Renal pelvis (tissue), 12 donors: ENCODE measurements at places on chromosomes 4 and X. TPM values are rescaled to one million over a fixed set of nuclear protein-coding genes. Genes with fewer than 3 reads are reported as not detected.

DNA sequence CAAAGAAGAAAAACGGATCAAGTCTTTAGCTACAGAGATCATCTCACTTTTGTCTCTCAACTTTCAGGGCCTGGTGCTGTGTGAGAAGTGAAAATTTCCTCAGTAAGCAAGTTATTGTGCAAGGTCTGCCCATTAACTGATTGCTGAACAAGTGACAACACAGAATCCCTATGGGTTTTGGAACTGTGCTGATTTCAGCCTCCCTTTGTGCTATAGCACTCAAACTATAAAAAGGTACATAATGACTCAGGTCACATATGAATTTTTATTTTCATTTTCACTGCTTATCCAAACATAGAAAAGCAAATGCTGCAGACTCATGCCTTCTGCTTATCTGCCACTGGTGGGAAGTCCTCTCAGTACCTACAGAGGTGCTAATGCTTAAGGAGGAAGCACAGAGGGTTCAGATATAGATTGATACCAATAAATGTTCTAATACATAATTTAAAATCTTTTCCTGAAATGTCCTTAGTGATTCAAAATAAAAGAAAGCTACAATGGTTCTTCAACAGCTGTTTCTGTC, 576.2 kb upstream of the CT83 start:
- no peak for DNase-seq

- DNase-seq: no peak
These were observed 1393.9 kb downstream of the ARAP2 start for GRCh38 chr4:34850421-34850820.

GRCh38 chr4:117156806-117157205, 71.4 kb upstream of the TRAM1L1 start:
- DNase-seq: no peak

DNA sequence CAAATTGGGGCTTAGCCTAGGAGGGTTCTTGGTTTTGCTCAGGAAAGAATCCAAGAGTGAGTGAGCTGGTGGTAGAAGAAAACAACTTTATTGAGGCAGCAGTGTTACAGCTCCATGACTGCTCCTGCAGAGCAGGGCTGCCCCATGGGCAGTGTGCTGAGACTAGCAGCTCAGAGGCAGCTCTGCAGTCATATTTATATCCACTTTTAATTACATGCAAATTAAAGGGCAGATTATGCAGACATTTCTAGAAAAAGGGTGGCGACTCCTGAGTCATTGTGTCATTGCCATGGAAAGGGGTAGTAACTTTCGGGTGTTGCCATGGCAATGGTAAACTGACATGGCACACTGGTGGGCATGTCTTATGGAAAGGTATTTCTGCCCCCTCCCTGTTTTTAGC, 202.2 kb downstream of the CLCN4 start:
- DNase-seq: no peak

GRCh38 chrX:110036162-110037033, 33.5 kb downstream of the TMEM164 start:
- DNase-seq: no peak

DNA sequence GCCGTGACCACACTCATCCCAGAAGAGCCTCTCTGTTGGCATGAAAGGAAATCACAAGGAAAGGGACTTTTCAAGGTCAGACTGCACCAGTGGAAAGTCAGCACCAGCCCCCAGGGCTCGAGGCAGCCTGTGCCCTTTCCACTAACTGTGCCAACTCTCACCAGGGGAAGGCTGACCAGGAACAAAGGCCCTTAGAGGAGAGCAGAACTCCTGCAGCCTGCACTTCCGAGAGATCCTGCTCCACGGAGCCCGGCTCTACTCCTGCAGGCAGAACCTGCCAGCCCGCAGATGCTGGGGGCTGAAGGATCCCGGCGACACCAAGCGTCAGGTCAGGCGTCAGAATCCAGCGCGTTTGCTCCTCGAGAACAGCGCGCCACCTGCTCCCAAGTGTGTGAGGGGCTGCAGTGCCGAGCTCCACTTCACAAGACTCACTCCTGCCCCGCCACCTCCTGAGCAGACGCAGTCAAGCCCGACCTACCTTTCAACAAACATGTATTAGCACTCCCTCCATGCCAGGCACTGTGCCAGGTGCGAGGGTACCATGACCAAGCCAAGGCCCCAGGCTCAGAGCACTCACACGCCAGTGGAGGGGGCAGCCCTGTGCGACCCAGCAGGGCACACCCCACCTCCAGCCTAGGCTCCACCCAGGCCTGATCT, 13.6 kb upstream of the HELT start:
- DNase-seq: peak; percentile 60

- no peak for DNase-seq
These were observed 2256.1 kb upstream of the AGA start for GRCh38 chr4:179698321-179698720.

GRCh38 chr4:79205121-79205520, 120.7 kb downstream of the NAA11 start:
- DNase-seq: no peak

The PPBP gene
- 12.4 TPM for polyA plus RNA-seq

GRCh38 chr4:152935143-152935542, 980 bp upstream of the FHDC1 start:
- DNase-seq: peak; percentile 24

GRCh38 chr4:114250439-114250891, 271.0 kb upstream of the ARSJ start:
- no peak for DNase-seq

GRCh38 chr4:139301821-139302611, at the start of gene NDUFC1:
Gene NDUFC1 (minus strand): TSS chr4:139302477. CDS start chr4:139295798, 6,679 bp downstream.
- DNase-seq: peak; percentile 49

DNA sequence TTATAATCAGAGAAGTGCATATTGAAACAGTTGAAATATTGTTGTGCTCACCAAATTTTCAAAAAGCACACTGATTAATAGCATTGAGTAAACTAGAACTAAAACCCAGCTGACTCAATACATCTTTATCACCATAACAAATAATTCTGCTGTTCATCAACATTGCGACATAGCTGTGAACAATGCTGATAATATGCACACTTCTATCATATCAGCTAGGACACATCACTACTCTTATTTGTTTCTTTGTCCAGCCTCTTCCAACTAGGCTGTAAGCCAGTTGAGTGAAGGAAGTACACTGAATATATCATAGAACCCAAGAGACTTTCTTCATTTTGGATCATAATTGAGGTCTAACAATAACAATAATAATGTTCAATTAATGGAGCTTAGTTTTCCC, 349.7 kb downstream of the IQCM start:
- no peak for DNase-seq

DNA sequence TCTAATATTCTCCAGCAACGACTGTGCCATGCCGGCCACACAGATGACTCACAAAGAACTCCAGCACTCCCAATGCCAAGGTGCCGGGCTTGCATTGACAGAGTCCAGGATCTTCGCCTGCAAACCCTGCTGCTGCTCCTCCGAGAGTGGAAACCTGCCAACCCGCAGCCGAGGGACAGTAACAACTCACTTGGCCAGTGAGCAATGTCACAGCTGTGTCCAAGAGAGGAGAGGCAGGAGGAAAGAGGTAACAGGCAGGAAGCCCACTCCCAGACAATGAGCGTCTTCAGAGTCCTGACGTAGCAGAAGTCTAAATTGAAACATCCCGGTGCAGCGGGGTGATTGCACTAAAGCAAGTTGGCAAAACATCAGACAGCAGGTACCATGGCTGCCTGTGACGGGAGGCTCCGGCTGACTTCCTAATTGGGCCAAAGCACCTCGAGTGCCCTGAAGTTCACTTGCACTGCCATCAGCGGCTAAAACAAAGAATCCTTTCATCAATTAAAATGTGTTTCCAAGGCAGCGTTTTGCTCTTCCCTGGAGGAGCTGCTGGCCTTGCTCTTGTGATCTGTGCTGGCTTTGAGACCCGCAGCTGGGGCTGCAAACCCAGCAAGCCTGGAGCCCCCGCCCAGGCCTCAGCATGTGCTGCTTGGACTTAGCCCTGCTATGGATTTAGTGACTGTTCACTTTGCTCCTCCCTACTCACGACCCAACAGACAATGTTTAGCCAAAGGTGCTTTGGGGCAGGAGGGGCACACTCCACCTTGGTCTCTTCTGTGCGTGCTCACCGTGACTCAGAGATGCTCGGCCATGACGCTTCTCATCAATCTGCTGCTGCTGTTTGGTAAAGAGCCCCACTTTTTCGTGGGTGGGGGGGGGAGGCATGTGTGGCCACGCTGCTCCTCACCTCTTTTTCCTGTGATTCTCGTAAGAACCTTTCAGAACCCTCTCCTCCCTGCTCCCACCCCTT, 36.5 kb downstream of the DCTD start:
- DNase-seq: no peak
